Myocyte (in vitro differentiated cells): ENCODE measurements at places on chromosomes 4 and X.

DNA sequence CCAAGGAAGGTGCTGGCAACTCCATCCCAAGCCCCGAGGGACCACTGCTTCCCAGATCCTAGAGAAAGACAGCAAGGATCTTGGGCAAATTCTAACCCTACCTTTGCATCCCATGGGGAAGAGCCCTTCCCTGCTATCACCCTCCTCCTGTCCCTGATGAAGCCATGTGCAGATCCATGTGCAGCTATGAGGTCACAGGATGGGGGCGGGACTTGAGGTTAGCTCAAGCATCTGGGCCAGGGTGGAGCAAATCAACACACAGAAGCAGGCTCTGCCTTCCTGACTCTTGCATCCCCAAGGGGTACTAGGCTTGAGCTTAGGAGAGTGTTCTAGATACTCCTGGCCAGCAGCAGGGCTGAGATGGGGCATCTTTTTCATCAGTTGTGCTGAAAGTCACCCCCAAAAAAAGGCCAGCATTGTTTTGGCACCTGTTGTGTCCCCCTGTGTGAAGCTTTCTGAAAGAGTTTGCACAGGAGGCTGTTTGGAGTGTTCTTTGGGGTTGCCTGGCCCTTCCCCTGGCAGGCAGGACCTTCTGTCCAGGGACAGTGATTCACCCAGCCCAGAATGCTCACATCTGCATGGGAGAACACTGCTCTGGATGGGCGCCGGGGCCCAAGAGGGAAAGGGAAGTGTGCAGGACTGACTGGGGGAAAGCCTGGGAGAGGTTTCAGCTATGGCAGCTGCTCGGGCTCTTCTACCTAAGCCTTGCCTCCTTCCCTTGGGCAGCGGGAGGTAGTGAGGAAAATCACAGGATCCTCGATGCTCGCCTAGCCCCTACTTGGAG lies 50.8 kb downstream of the PRPS1 start:
- peak; percentile 54 for DNase-seq

GRCh38 chrX:63657821-63658220 lies 127.2 kb downstream of the ARHGEF9 start:
- peak; percentile 87 for DNase-seq

GRCh38 chrX:44105228-44105913 lies 132.2 kb upstream of the NDP start:
- DNase-seq, result peak; percentile 2

DNA sequence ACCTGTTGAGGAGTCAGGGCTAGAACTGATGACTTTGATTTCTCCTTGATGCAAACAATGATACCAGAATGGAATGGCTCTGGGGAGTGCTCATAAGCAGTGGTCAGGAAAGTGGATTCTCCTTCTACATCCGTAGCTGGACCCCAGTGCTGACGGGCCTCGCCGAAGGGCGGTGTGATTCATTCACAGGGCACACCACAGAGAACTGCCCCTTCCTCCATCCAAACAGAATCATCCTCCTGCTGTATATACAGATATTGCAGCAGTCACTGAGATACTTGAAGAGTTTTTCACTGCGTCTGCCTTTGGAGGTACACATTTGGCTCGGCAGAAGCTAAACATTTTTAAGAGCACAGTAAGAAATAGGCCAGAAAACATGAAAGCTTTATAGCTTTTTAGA lies 7.3 kb upstream of the DCTD start:
- DNase-seq, result no peak

DNA sequence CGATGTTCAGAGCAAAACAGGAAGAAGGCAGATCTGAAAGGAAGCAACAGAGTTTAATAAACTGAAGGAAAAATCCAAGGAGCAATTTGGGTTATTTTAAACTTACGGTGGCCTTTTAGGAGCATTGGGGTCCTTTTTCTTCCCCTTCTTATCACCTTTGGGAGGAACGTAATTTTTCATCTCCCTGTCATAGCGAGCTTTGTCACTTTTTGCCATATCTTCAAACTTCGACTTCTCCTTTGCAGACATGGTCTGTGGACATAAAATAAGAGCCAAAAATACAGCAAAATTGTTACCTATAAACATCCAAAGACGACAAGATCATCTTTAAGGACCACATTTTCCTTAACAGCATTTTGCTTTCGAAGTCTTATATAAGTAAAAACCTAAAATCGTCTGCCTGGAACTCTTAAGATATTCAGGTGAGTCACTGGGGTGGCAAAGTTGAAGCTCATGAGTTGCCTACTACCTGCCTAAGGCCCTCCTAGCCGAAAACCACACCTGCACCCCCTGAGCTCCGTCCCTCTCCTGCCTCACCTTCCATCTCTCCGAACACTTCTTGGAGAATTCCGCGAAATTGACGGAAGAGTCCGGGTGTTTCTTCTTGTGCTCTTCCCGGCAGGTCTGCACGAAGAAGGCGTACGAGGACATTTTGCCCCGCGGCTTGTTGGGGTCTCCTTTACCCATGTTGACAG lies 1.0 kb downstream of the HMGB2 start:
- DNase-seq, result no peak

- no peak for DNase-seq
Measured at GRCh38 chr4:175809402-175810072, 2.5 kb downstream of the GPM6A start.

DNA sequence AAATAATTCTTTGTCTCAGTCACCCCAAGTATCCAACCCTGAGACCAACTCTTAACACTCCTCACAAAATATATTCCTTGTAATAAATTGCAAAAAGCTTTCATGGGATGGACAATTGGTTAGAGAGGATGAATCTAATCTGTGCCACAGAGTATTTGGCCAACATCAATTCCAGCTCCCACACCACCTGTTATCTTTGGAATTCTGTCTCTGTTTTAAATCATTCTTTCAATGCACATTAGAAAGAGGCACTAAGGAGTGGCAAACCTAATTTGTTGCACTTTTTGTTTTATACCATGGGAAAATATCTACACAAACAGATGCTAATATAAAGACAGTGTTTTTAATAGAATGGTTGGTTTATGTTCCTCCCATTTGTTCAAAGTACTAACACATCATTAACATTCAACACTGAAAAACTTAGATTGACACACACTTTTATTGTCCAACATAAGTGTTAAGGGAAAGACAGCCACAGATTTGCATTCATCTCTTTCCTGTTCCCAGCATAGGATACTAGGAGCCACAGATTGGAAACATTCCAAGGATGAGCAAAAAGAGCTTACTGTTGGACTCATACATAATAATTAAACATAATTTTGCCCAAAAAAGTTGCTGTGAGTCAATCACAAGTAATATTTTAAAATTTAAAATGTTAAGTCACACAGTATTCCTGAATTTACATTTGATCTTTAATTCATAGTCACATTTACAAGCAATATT lies 116.4 kb downstream of the PPA2 start:
- DNase-seq, result peak; percentile 40

DNA sequence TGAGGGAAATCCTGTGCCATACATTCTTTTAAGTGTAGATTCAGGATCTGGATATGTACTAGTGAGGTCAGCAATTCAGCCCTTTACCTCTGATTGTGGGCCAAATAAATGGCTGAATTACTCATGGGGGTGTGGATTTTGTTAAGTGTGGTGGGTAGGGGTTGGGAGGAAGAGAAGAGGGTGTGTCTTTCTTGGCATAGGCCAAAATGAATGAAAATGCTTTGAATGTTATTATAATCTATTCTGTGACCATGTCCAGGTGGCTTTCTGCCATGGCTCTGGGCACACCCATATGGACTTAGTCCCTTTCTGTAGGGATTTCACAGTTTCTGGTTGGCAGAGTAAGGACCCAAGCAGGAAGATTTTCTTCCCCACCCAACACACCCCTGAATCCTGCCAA lies 244.3 kb downstream of the CBR4 start:
- DNase-seq, result peak; percentile 28

DNA sequence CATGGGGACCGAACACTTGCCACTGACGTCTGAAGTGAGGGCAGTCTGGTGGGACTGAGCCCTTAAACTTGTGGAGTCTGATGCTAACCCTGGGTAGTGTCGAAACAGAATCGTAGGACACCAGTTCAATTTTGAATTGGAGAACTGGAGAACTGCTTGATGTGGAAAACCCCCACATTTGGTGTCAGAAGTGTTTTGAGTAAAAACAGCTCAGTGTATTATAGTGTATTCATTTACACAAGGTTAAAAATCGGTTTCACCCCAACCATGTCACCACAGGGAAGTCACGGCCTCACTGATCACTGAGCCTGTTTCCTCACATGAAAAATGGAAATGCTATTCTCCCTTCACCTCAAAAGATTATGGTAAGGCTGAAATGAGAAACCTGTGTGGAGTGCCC lies 21.9 kb downstream of the PIN4 start:
- DNase-seq, result no peak

DNA sequence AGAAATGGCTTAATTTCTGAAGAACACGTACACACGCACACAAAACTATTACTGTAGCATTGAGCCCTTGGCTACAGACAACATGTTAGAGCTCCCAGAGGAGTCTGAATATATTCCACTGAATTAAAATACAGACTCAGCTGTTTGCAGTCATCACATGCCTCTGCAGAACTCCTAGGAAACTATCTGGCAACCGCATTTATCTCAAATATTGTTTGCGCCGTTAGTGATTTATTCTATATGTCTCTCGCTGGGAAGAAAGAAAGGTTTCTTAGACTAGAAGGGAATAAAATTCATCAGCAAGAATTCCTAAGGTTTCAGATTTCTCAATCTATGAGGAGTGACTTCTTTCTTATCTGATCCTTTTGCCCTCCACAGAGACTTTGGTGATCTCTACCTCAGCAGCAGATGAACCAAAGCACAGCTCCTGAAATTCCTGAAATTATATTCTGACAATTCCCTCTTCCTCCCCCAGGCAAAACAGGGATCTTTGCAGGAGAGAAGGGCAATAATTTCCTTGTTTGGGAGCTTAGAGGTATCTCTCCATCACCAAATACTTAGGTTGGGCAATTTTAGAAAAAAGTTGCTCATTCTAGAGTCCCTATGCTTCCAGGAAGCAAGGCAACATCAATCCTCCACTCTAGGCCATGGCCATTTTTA lies 199.2 kb downstream of the APBB2 start:
- peak; percentile 59 for DNase-seq

DNA sequence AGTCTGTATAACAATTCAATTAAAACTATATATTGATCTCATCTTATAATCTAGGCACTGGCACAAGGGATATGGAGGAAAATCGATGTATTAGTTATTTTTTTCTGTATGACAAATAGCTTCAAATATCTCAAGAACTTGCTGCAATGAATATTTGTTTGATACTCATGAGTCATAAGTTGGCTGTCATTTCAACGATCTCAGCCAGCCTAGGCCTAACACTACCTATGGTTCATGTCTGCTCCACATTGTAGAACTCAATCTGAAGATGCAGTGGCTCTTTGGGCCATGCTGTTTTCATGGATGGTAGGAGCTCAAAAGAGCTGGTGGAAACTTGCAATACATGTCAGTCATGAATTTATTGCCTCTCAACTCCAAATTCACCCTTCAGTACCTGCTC lies 44.7 kb downstream of the MAGEB17 start:
- no peak for DNase-seq

- DNase-seq, result no peak
Measured at GRCh38 chr4:73221734-73222133, 36.9 kb downstream of the ANKRD17 start.

GRCh38 chr4:175776217-175776616 lies 35.8 kb downstream of the GPM6A start:
- peak; percentile 2 for DNase-seq

- peak; percentile 24 for DNase-seq
Measured at GRCh38 chr4:102725229-102725628, 35.5 kb downstream of the MANBA start.

DNA sequence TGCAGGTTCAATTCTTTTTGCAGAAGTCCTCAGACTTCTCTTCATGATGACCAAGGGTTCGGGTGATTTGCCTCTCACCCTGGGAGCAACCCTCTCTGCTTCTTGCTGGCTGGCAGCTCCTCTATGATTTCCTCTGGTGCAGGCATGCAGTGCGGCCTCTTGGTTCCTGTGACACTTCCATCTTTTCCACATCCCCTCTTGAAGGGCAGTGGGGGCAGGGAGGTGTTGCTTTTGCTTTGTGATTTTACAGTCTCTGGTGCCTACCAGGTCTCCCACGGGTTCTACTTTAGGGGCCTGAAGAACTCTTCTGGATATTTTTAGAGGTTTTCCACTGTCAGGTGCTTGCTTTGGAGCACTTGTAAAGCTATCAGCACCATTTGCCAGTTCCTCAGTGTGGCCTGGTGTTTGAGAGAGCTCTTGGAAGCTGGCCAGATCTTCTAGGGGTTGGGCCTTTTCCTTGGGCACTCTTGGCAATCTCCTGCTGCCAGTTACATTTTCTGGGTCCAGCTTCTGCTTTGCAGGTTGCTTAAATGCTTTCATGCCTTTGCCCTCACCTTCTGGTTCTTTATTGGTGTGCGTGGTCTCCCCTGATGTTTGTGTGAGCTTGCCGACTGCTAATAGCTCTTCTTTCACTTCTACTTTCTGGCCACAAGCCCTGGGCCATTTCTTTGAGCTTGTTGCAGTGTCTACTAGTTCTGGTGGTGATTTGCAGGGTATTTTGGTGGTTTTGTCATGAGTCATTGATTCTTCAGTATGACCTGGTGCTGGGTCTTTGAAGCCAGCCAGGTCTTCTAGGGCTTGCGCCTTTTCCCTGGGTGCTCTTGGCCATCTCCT lies 11.5 kb upstream of the CHST7 start:
- no peak for DNase-seq

DNA sequence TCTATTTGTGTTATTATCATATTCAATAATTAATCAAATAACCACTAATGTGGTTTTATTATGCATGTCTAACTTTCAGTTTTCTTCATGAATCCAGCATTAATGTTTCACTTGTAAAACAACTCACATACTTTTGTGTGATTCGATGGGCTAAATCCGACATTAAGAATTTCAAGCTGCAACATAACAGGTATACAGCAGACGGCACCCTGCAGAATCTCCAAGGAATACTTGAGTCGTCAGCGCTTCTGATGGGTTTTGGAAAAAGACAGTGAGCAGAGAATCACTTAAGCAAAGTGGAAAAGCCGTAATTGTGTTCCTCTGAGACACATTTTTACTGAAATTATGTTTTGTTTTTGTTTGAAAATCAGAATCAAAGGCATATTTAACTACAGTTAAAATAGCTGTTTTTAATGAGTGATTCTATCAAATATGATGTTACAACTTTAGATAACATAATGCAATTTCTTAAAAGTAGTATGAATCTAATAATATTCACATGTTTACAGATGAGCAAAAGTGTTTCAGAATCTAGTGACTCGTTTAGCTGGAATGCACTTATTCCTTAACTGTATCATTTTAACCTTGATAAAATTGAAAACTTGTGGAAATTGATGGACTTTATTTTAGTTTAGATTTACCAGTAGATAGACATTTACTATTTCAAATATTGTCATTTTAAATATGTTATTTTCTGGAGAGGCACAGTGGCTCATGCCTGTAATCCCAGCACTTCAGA lies 514.8 kb downstream of the CCSER1 start:
- DNase-seq, result no peak
